Breast epithelium (tissue), 4 donors: ENCODE measurements at places on chromosomes 1 and 21. TPM values are rescaled to one million over a fixed set of nuclear protein-coding genes. Genes with fewer than 3 reads are reported as not detected.

The APOBEC4 gene
- not detected for total RNA-seq

The CFHR3 gene
- not detected for total RNA-seq

The ITGB3BP gene
- 11.7 TPM for total RNA-seq

The FCGR3B gene
- 3.9 TPM for total RNA-seq

GRCh38 chr1:213333121-213333520, 282.1 kb downstream of the RPS6KC1 start:
- no peak for DNase-seq

DNA sequence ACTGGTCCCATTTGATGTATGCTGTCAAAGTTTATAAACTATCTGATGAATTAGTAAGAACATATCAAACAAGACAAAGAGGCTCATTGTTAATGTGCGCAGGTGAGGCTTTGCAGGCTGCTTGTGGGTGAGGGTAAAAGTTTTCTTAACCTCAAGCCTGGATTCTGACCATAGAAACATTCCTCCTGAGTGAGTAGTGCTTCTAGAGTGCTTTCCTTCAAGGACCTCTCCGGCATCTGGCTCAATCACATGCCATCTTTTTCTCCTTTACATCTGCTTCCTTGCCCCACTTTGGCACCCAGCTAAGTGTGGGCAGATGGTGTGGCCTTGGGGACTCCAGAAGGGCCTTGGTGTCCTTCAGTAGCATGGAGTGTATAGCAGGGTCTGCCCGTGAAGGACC, 104.0 kb downstream of the ROR1 start:
- DNase-seq = no peak

DNA sequence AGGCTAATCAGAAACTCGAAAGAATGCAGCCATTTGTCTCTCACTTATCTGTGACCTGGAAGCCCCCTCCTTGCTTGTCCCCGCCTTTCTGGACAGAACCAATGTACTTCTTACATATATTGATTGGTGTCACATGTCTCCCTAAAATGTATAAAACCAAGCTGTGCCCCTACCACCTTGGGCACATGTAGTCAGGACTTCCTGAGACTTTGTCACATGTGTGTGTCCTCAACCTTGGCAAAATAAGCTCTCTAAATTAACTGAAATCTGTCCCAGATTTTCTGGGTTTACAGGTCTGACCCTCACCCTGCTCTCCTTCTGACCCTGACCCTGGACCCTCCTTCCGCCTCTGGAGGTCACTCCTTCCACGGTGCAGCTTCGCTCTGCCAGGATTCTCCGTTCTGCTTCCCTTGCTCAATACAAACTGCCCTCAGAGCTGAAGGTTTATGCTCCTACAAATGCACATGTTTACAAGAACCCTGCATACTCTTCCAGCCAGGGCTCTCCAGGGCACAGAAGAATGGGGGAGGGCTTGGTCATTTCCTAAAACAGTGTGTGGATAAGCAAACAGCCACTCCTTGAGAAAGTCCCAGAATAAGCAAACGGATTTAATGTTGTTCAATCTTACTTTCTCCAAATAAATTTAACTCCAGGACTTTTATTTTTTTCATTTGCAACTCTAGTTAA, 160.5 kb downstream of the ACTL8 start:
- DNase-seq = no peak

DNA sequence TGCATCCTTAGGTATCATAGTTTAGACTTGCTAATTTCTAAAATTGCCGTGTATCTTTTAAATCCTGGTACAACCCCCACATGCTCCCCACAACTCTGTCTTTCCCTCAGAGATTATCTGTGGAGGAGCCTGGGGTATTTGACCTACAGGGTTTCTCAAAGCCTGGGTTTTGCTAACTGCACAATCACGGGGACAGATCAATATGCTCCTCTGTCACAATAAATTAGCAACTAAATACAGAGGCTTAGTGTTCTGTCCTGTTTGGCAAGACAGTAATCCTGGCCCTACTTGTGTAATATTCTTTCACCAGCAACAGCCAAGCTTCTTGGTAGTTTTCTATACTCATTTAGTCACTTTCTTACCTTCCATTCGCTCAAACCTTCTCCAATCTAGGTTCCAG, 8.5 kb downstream of the ECHDC2 start:
- no peak for DNase-seq

- DNase-seq = no peak
Observed at GRCh38 chr1:193019442-193020026, 39.6 kb downstream of the UCHL5 start.

GRCh38 chr21:35548904-35549615, 500.0 kb upstream of the RUNX1 start:
- no peak for DNase-seq

GRCh38 chr1:15231714-15232201, 15.3 kb upstream of the FHAD1 start:
- no peak for DNase-seq
